Stimulated activated naive CD8-positive, alpha-beta T cell treated with anti-CD3 and anti-CD28 coated beads, Interleukin-15, amount 100 ng/mL, for 72 hours (primary cell): ENCODE measurements at places on chromosomes 12 and 14.

DNA sequence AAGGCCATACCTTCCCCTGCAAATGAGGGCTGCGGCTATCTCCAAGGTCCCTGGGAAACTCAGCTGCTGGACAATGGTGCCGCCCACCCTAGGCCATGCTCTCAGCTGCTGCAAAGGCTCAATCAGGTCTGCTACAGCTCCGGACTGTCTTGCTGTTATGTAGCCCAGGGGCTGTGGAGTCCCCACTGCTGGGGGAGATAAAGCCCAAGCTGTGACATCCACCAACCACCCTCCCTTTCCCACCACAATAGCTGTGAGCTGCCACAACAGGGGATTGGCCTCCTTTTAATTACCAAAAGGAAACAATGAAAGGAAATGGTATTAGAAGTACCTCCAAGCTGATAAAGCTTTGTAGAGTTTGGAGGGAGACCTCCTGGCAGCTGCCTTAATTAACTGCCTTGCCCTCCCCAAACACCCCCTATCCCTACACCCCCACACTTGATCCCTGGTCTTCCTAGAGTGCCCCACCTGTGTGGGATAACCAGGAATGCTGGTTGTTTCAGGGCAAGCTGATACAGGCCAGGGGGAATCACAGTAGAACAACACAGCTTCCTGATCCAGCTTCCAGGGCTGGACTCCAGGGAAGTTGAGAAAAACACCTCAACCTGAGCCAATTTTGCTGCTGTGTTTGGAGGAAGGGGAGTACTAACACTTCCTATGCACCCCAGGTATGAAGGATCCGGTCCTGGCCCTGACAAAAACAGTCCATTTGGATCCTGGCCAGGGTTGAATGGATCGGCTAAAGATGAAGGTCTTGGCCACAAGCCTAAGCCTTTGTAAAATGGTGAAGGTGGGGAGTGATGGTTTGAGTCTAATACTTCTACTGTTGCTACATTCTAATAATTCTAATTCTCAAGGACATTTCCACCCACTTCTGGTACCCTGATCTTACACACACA lies at the start of gene VWF:
Gene VWF (minus strand): TSS at position 260 of the 899 bp plus-strand sequence. CDS start 1,474 bp downstream, outside the sequence.
- no peak for DNase-seq

- peak; percentile 69 for DNase-seq
Observed at GRCh38 chr12:753611-754472, 1.5 kb downstream of the WNK1 start.

DNA sequence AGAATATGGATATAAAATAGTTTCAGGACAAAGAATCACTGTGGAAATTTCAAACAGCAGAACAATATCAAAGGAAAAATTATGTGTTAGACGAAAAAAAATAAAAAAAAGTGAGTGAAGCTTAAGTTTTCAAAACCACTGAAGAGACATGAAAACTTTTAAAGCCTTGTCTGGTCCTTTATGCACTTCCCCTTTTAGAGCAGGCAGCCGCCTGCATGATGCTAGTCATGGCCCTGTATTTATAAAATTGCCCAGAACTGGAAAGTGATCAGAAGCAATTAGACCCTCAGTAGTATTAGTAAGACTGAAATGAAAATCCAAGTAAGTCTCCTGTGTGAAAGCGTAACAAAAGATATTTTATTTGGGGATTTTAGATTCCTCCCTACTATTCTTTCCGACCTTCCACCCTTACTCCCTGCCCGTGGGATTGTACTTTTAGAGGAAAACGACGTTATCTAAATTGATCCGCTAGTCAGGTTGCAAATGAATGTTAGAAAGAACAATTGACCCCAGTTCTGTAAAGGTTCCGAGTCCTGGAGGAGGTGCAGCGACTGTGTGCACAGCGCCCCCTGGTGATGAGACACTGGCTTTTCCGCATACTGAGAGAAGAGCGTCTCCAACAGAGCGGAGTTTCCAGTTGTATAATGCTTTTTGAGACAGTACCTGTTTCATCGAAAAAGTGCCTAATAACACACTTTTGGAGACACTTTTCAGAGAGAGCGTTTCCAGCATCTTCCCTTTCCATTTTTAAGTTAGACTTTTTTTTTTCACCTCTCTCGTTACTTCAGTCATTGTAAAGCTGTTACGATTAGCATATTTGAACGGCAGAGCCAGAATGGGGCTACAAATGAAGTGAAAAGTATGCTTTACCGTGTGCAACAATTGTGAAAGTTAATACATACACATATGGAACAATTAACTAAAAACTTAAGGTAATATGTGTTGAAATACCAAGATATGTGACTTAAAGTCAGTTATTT lies 12.4 kb downstream of the MGST1 start:
- DNase-seq, result peak; percentile 9

- DNase-seq, result no peak
Observed at GRCh38 chr14:74784634-74785033, 21.5 kb downstream of the YLPM1 start.

- no peak for DNase-seq
Observed at GRCh38 chr12:120652656-120653435, 12.4 kb downstream of the CABP1 start.

DNA sequence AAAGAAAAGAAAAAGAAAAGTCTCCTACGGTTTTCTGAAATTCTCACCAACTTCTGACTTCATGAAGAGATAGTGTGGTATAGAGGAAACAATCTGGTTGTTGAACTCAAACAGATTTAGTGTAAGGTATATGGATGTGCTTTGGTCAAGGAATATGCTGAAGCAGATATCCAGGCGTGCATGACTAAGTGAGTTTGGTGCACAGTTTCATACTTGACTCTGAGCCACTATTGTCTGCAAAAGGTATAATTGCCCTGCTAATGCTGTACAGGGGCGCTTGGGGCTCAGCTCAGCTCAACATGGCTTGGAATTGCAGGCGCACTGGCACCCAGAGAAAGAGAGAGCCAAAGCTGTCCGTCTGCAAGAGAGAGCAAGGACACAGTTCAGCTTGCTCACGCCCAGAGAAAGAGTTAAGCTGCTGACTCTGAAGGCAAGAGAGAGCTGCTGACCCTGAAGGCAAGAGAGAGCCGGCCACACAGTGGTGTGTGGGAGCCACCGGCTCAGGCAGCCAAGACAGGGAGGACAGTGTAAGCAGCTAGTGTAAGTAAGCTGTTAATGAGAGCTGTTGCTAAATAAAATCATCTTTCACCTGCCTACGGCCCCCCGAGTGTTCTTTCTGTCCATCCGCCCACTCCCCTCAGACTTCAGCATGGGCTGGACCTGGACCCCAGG lies 66.4 kb upstream of the SLC38A4 start:
- no peak for DNase-seq

- DNase-seq, result no peak
Observed at GRCh38 chr12:20950248-20950647, 139.7 kb downstream of the SLCO1B3 start.

GRCh38 chr14:99728231-99728920 lies 44.3 kb downstream of the CYP46A1 start:
- DNase-seq, result no peak

DNA sequence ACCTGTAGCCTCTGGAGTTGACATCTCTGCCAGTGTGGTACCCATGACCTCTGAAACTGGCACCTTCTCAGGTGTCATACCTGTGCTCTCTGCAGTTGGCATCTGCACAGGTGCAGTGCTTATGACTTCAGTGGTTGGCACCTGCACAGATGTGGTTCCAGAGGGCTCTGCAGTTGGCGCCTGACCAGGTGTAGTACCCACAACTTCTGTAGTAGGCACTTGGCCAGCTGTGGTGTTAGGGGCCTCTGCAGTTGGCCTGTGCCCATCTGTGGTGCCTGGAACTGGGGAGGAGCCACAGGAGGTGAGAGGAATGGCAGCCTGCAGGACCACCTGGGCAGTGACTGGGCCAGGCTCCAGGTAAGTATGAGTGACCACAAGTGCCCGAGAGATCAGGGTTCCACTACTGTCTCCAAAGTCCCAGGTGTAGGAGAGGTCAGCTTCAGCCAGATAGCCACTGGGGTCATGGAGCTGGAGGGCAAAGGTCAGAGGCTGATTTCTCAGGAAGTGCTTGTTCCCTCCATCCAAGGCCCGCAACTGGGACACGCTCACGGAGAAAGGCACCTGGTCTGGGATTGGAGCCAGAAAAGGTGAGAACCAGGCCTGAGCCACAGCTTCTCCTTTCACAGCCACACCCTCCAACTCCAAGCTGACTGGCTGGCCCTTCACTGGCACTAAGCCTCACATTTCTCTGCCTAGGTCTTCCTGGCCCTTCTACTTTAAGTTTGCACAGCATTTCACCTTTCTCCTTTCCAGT lies 8.6 kb downstream of the PMEL start:
- no peak for DNase-seq

GRCh38 chr12:95529693-95530225 lies 21.5 kb downstream of the USP44 start:
- DNase-seq, result no peak

- DNase-seq, result no peak
Observed at GRCh38 chr14:97107760-97108159, 310.6 kb downstream of the VRK1 start.

DNA sequence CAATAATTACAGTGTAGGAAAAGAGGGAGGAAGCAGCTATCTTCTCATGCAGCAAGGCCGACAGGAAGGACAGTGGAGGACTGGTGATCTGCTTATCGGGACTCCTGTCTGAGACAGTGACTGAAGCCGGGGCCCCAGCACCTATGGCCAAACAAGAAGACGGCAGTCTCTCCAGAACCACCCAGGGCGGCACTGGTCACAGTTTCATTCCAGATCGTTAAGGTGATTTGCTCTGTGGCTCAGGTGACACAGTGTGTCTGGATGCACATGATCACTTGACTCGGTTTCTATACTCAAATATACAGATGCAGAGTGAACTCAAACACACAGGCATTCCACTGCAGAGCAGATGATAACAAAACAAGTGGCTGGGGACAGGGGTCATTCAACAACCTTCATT lies 52.1 kb upstream of the CORO1C start:
- DNase-seq, result no peak

DNA sequence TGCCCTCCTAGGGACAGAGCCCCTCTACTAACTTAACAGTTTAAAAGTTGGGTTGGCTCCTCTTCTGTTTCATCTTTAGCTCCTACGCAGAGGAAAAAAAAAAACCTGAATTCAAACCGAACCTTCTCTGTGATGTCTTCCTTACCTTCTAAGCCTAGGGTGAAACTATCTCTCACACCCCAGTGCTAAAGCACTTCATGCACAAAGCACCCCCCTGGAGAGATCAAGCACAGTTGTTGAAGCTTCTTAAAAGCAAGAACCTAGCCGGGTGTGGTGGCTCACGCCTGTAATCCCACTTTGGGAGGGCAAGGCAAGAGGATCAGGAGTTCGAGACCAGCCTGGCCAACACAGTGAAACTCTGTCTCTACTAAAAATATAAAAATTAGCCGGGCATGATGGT lies 37.6 kb downstream of the CORO1C start:
- DNase-seq, result no peak

DNA sequence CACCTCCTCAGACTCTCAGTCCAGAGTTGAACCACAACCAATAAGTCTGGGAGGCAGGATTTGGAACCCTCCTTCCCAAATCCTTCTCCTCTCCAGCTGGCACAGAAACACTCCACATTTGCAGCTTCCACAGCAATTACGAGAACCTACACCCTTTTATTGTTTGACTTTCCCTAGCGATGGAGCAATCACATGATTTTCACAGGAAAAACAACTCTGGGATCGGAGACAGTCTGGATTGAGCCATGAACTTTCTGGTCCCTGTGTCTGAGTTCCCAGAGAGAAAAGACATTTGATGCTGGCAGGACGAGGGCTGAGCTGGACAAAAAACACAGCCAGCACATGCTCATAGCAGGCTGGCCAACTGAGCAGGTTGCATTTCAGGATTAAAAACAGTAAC lies 49.0 kb upstream of the STON2 start:
- no peak for DNase-seq

DNA sequence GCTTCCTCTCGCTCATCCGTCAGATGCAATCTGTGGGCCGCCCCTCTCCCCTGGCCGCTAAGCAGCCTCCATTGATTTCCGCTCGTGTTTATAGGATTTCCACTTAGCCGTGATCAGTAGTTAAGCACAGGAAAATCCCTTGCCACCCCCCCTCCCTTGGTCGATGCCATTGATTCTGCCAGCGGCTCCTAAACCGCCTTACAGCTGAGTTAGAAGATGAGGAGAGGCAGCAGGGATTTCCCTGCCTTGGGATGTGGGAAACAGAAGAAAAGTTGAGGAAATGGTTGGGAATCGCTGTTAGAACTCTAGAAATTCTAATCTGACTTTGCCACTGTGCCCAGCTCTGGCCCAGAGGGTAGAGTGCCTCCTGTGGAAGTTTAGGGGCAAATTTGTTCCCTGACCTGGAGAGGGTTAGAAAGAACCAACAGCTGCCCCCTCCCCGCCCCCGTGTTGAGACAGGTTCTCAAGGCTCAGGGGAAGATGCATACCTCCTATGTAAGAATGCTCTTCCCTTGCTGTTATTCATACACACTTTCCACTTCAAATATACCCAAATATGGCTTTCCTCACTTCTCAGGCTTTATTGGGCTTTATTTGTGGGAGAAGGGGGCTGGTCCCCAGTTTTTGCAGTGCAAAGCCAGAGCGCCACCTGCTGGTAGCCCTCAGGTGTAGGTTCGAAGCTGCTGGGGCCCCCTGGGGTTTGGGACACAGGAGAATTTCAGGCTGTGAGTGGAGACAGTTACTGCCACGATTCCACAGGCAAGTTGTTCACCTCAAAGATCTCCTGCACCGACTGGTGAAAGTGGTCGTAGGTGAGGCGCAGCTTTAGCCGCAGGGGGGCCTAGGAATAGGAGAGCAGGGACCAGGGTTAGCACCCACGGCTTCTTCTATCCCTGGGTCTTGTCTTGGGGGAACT lies 3.2 kb downstream of the THTPA start:
- peak; percentile 66 for DNase-seq

- DNase-seq, result peak; percentile 23
Observed at GRCh38 chr12:24922090-24922489, 26.8 kb downstream of the BCAT1 start.

DNA sequence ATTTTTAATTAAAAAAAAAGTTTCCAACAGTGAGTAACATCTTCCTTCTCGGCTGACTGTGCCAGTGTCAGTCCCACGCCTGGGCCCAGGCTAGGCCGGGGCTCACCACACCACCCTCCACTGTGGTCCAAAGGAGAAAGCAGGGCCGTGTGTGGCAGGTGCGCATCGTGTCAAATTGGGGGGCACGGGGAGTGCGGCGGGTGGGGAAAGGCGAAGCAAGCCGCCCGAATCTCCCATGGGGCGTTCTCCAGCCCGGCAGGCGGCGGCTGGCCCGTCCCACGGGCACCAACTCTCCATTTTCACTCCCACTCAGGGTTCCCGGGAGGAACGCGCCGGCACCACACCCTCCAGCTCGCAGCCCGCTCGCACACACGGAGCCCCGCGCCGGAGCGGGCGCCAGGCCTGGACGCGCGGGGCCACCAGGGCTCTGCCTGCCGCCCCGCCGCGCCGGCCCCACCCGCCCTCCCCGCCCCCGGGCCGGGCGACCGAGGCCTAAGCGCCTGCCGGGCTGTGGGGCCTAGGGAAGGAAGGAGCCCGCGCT lies 604 bp downstream of the EEA1 start:
- peak; percentile 71 for DNase-seq

GRCh38 chr12:122844366-122844971 lies 9.2 kb downstream of the HIP1R start:
- DNase-seq, result no peak

- no peak for DNase-seq
Observed at GRCh38 chr14:66487164-66487563, 993 bp downstream of the CCDC196 start.

DNA sequence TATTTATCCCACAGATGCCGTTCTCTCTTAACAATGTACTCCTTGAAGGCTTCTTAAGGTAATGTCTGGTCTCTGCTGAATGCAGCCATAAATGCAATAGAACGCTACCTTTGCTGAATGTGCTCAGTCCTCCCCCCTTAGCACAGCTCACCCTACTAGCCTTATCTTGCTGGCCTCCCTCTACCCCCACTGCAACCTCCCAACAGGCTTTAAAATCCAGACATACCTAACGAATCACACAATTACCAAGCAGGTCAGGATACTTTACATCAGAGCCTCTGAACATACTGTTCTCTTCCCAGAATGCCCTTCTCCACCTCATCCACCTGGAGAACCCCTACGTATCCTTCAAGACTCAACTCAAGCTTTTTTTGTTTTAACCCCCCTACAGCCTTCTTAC lies 51.0 kb upstream of the CRADD start:
- DNase-seq, result no peak
